ENCODE measurements at places on chromosomes 6 and 20.

DNA sequence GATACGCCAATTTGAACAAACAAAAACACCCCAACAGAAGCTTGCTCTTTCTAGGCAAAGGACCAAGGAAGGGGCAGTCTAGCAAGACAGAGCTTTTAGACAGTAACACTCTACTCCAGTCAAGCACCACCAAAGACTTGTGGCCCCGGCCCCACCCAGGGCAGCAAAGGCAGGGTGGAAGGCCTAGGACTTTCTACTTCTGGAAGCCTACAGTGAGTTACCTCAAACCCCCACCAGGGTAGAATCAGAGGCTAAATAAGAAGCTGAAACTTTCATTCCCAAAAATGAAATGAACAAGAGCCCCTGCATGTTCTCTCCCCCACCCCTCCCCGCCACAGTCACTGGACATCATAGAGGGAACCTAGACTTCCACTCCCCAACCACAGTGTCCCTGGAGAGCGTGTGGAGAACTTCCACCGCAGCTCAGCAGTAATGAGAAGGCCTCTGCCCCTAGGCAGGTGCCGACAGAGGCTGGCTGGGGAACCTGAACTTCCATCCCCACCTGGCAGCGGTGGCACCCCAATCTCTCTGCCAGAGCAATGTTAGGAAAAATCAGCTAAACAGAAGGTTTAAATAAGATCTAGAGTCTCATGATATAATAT is 40.0 kb downstream of the KATNA1 start:
- DNase-seq = no peak

- DNase-seq = no peak
Measured at GRCh38 chr6:158311193-158311592, 1.1 kb upstream of the TULP4 start.

GRCh38 chr20:1827974-1828785 is 67.0 kb upstream of the SIRPA start:
- no peak for DNase-seq

DNA sequence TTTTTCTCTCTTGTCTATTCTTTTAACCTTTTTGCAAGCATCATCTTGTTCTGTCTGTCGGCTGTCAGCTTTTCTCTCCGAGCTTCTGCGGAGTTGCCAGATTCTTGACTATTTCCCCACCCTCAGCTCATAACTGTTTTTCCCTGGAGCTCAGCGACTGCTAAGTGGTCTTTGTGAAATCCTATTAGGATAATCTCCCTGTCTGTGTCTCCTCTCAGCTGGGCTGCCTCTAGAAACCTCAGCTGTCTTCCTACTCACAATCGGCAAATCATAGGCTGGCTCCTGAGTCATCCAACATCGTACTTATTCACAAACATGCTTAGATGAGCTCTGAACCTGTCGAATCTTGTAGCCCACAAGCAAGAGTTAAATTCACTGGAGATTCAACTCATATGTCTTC is 332.3 kb downstream of the PTPRT start:
- no peak for DNase-seq

DNA sequence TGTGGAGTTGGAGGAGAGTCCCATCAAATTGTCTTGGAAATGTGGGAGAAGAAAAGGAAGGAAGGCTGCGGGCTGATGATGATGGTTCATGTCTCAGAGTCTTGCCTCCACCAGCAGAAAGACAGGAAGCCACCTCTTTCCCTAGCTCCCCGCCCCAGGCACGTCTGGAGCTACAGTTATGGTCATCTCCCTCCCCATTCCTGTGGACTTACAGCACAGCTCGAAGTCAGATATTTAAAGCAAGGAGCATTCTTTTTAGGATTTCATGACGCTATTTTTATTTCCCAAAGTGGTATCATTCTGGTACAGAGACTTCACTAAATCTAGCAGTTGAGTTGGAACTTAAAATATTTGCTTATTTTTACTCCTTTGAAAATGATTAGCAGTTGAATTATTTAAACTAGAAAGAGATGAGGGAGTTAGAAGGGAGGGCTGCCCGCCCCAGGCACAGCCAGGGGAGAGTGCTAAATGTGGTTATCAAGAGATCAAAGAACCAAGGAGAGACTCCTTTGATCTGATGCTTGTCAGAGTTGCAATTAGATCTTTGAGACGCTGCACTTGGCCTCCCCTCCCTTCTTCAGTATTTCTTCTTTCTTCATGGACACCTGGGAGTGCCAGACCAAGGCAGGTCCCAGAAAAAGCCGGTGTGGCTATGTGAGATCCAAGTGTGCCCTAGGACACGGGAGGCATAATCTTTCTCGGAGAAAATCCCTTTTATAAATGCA is 199.9 kb upstream of the SOX4 start:
- no peak for DNase-seq

DNA sequence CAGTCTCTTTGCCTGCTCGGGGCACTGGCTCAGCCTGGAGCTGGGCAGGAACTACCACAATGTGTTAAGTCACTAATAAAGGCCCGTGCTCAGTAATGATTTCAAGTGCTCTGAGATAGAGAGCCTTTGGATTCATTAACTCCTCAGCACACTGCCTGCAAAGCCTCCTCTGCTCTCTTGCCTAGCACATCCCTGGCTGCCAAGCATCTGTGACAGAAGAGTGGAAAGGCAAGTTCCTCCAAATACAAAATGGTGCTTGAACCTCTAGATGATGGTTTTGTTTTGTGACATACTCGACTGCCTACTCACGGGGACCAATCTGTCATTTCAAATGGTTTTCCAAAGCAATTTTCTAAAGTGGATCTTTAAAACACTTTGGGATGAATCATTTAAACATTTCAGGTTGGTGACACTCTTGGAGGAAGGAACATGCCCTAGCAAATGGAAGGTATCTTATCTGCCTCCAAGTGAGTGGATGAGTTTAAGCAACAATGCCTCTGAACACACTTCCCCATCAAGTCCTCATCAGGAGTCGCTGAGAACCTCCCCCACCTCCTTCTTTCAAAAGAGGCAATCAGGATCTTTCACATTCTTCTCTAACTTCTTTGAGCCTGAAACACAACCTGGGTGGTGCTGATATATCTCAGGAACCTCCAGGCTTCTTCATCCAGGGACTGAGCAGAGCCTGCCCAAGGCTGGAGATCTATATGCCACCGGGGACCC is 35.8 kb downstream of the METTL24 start:
- no peak for DNase-seq

GRCh38 chr6:145070791-145071190 is 664.5 kb downstream of the EPM2A start:
- no peak for DNase-seq

- DNase-seq = no peak
Measured at GRCh38 chr6:155001482-155001881, 6.4 kb downstream of the TIAM2 start.

DNA sequence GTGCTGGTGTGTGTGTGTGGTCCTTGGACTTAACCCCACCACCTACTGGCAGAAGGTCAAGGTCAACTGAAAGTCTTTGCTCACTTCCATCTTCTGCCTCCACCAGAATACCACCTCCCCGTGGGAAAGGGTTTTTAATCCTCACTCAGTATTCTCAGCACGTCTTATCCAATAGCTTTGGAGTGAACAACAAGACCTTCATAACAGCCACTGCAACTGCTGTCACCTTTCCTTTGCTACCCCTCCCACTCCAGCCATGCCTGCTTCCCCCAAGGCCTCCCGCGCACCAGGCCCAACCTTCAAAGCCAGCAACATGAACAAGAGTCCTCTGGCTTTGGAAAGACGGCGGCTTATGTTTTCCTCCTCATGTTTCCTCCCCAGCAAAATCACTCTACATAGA is 787 bp upstream of the BTN2A2 start:
- no peak for DNase-seq

- no peak for DNase-seq
Measured at GRCh38 chr6:47147836-47148344, 105.8 kb upstream of the ADGRF1 start.

DNA sequence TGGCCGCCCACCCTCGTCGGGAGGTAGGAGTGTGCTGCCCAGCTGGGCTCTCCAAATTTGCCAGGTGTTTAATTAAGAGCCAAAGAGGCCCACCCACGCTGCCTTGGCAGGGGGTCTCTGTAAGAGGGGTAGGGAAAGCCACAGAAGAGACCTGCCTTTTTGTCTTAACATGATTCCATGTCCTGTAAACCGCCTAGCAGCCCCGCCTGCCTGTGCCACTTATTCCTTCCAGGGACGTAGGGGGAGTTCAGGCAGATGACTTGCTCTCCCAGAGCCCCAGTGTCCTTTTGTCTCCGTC is 2.1 kb downstream of the FAM210B start:
- no peak for DNase-seq

GRCh38 chr6:148407372-148407771 is 64.7 kb downstream of the SASH1 start:
- DNase-seq = no peak

DNA sequence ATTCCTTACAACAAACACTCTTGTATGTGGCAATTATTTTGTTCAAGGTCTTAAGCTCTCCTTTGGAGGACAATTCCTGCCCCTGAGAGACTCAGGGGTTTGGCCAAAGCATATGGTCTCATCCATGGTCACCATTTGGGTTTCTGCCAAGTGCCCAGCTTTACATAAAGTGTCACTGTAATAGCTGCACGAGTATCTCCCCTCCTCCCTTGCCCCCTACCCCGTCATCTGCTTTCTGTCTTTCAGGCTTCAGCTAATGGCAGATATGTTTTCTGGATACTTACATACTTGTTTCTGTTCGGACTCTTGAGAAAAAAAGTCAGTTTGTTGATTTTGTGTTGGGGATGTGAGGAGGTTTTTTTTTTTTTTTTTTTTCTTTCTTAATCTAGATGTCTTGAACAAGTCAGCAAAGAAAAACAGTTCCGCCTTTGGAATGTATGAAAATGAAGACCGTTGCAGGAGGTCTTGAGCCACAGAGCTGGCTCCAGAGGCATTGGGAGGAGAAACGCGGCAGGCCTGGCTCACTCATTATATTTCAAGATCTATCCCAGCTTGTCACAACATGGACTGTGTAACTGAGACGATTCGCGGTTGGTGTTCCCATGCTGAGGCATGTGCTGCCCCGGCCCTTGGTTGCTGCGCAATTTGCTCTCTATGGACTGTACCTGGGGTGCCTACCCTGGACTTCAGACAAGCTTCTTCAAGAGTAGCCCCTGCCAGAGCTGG is 32.6 kb upstream of the STX16 start:
- DNase-seq = no peak

DNA sequence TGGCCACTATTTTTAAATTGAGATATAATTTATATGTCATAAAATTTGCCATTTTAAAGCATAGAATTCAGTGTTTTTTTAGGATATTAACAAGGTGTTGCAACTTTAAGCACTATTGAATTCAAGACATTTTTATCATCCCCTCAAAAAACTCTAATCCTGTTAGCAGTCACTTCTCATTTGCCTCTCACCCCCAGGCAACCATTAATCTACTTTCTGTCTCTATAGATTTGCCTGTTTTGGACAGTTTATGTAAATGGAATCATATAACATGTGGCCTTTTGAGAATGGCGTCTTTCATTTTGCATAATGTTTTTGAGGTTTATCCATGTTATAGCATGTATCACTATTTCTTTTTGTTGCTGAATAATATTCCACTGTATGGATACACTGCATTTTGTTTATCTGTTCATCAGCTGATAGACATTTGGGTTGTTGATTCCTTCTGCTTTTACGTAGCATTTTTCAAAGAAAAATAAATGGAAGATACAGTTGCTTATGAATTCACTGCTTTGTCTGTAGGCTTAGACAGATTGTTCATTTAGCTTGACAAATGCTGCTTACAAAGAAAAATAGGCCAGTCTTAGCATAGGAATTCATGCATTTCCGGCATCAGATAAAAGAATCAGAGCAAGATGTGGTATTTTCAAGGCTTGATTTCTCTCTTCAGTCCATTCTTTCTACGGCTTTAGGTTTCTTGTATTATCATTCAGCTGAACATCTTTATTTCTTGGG is 52.9 kb downstream of the STK4 start:
- DNase-seq = no peak

GRCh38 chr6:18883851-18884250 is 496.7 kb downstream of the RNF144B start:
- DNase-seq = no peak

GRCh38 chr20:37846573-37846972 is 56.4 kb upstream of the VSTM2L start:
- DNase-seq = peak; percentile 57

- DNase-seq = peak; percentile 72
Measured at GRCh38 chr6:43817192-43817591, 47.2 kb downstream of the VEGFA start.

- no peak for DNase-seq
Measured at GRCh38 chr6:42968126-42968701, 7.7 kb downstream of the GNMT start.

- DNase-seq = no peak
Measured at GRCh38 chr6:2798586-2799134, 33.5 kb downstream of the WRNIP1 start.

DNA sequence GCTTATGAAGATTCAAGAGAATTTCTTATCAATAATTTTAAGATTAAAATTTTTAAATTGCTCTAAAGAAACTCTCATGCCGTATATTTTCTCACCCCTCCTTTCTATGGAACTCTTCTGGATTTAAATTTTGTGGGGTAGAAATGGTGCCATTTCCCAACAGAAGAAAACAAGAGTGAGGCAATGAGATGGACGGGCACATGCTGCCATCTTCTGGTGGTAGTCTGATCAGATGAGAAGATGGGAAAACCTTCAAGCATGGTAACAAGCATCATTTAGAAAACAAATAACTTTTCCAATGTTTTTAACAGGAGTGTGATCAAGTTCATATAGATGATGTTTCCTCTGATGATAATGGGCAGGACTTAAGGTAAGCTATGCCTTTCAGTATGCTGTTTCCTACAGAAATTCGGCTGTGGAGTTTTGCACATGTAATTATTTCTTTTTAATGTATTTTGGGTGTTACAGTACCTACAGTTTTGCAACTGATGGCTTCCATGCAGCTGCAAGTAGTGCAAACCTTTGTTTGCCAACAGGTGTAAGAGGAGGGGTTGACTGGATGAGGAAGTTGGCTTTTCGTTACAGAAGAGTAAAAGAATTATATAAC is 271.4 kb downstream of the EYA4 start:
- peak; percentile 39 for DNase-seq

GRCh38 chr6:40472353-40472752 is 114.8 kb downstream of the LRFN2 start:
- no peak for DNase-seq

- no peak for DNase-seq
Measured at GRCh38 chr20:39568109-39568508, 606.0 kb downstream of the DHX35 start.

DNA sequence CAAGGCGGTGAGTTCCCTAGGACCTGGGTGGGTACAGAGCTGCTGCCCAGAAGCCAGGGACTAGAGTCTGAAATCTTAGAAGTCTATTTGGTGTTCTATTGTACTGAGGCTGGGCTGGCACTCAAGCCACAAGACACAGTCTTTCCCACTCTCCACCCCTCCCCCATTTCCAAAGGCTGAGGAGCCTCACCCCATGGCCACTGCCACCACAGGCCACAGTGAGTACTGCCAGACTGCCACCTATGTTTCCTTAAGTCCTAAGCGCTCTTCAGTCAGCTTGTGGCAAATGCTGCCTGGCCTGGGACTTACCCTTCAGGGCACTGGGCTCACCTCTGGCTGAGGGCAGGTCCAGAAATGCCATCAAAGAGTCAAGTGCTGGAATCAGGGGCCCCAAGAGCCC is 469.3 kb downstream of the HAO1 start:
- DNase-seq = peak; percentile 48
